ENCODE measurements at places on chromosomes 7 and 10.
A peak's percentile ranks its signal among the peaks of the same experiment; 100 is the strongest.

- DNase-seq: no peak
Observed at GRCh38 chr7:124649397-124650014, 116.1 kb downstream of the GPR37 start.

DNA sequence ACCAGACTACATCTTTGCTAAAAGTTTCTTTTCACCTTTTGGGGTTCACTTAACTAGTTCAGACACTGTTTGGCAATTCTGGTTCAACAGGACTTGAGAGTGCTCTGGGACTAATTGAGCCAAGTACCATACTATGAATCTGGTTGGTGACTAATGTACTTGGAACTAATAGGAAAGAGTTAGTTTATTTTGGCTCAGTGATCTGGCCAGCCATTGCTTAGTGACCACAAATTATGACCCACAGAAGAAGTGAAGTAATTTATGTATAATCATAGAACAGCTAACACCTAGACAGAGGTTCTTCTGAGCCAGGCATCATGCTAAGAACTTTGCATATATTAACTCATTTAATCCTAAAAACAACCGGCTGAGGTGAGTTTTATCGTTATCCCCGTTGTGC is 126.5 kb upstream of the JCAD start:
- DNase-seq: peak; percentile 92

DNA sequence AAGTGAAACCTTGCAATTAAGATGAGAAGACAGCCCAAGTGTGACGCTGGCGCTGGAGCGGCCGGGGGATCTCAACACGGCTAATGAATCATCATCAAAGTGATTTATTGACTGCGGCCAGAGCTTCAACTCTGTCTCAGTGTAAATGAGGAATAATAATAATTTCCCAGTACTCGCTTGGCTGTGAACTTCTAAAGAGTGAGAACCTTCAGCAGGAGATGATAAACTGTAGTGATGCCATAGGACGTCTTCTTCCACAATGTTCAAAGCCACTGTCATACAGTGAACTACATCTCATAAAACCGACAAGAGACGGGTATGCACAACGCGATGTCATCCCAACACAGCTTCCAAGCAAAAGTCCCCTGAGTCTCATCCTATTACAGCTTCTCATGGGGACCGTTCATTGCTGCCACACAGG is 123.6 kb upstream of the NOBOX start:
- DNase-seq: no peak

- no peak for DNase-seq
Observed at GRCh38 chr10:44297963-44298362, 86.9 kb downstream of the CXCL12 start.

DNA sequence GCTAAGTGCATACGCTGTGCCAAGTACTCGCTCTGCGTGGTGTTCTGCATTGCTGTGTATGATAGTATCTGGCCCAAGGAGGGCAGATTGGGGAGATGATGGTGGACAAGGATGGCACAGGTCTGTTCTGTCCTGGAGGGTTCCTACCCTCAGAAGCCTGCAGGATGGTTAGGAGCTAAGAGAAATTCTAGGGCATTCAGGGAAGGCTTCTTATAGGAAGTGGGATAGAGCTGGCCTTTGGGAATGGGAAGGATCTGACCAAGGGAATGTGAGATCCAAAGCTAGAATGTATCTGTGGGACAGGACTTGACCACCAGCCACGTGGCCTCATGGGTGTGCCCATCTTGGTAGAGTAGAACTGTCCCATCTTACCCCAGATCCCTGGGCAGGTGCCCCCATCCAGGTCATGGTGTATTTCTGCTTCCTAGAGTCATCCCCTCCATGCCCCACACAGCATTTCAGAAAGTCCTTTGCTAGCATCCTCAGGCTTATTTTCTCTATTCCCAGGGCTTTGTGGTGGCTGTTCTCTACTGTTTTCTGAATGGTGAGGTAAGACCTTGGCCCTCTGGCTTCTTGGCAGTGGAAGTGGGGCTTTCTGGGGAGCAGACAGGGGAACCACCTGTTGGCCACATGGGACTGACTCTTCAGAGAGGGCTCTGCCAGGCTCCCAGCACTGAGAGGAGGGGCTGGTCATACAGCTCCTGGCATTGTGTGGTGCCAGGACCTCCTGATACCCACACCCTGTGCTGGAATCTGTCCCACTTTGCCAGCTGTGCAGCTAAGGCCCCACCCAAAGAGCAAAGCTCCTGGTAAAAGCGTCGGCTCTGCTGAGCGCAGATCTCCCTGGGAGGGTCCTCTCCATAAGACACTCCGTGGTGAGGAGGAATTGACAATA is 52.5 kb downstream of the ADCYAP1R1 start:
- no peak for DNase-seq

GRCh38 chr10:79234391-79235315 is 112.6 kb upstream of the PPIF start:
- no peak for DNase-seq

- DNase-seq: no peak
Observed at GRCh38 chr10:17031637-17032635, 97.7 kb downstream of the CUBN start.

- peak; percentile 74 for DNase-seq
Observed at GRCh38 chr7:2444476-2444875, 31.7 kb downstream of the GRIFIN start.

GRCh38 chr10:19708031-19708430 is 108.2 kb upstream of the PLXDC2 start:
- DNase-seq: no peak

DNA sequence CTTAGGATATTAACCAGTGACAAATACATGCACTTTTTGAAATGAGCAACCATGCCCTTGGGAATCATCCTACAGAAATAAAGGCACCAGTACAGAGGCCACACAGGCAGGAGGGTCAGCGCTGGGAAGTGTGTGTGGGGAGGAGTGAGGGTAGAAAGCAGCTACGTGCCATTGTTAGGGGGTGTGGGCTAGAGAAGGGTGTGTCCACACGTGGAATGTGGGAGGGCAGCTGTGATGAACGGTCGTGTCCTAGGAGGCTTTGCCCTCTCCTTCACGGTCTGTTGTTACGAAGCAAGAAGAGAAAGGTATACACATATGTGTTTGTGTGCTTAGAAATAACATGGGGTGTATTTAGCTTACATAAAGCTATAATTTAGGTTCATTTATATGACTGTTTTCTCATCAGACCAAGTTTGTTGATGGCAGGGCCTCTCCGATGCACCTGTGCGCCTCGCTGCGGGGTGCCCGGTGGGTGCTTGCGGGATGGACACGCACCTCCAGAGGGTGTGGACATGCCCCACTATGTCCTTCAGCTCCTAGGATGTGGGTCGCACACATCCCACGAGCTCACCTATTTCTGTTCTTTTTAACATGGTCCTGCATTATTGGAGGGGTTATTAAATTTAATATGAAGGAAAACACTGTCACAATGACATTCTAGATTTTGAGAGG is 16.9 kb upstream of the GET4 start:
- no peak for DNase-seq

Measured in fibroblast of skin of scalp (primary cell).